Testis (tissue), 5 donors: ENCODE measurements at places on chromosomes 4 and X. TPM values are rescaled to one million over a fixed set of nuclear protein-coding genes. Genes with fewer than 3 reads are reported as not detected.

GAGE12E gene
- 25.1 TPM for polyA plus RNA-seq

PABPC5 gene
- polyA plus RNA-seq = 2.3 TPM

PDZD11 gene
- polyA plus RNA-seq = 25.0 TPM

MORF4L2 gene
- polyA plus RNA-seq = 220 TPM

CCNB3 gene
- polyA plus RNA-seq = 10.7 TPM

ATOH1 gene
- polyA plus RNA-seq = not detected

VCX3A gene
- 77.3 TPM for polyA plus RNA-seq

CEP44 gene
- polyA plus RNA-seq = 21.1 TPM

GYG2 gene
- polyA plus RNA-seq = 2.6 TPM

PLA2G12A gene
- polyA plus RNA-seq = 20.7 TPM

FGFR3 gene
- 39.2 TPM for polyA plus RNA-seq

STK32B gene
- polyA plus RNA-seq = 29.7 TPM

SLITRK2 gene
- polyA plus RNA-seq = 0.75 TPM

DTHD1 gene
- polyA plus RNA-seq = 5.8 TPM

ZFP92 gene
- 2.1 TPM for polyA plus RNA-seq

TKTL2 gene
- 211 TPM for polyA plus RNA-seq

CXCL3 gene
- polyA plus RNA-seq = 1.1 TPM

GPR78 gene
- polyA plus RNA-seq = 0.34 TPM

STPG2 gene
- polyA plus RNA-seq = 2.6 TPM

EREG gene
- not detected for polyA plus RNA-seq

HMX1 gene
- 0.65 TPM for polyA plus RNA-seq

ANKRD50 gene
- 26.8 TPM for polyA plus RNA-seq

FAM47E gene
- 22.8 TPM for polyA plus RNA-seq
